ENCODE measurements at places on chromosomes 12 and 14. TPM values are rescaled to one million over a fixed set of nuclear protein-coding genes. Genes with fewer than 3 reads are reported as not detected.

Gene DDX47
- total RNA-seq, result 104 TPM

Gene LYZ
- total RNA-seq, result not detected

Gene TAOK3
- total RNA-seq, result 56.2 TPM

Gene ST8SIA1
- total RNA-seq, result not detected

Gene OTOGL
- 5.3 TPM for total RNA-seq

Gene PRR13
- total RNA-seq, result 71.3 TPM

Gene SERPINA9
- total RNA-seq, result not detected

Gene AJUBA
- total RNA-seq, result 52.0 TPM

Gene KRT79
- total RNA-seq, result not detected

Gene LMO3
- 0.27 TPM for total RNA-seq

Gene NGB
- total RNA-seq, result not detected

Gene IL22
- total RNA-seq, result not detected

Gene TDRD9
- 1.1 TPM for total RNA-seq

Gene MAP1LC3B2
- 0.72 TPM for total RNA-seq

Gene PLEKHG7
- total RNA-seq, result not detected

Gene C12orf75
- 81.3 TPM for total RNA-seq

Gene AICDA
- not detected for total RNA-seq

Gene CCDC85C
- 12.4 TPM for total RNA-seq

Gene GPRC5D
- total RNA-seq, result not detected

Gene KRT6C
- not detected for total RNA-seq

Gene FOXG1
- 0.07 TPM for total RNA-seq

Gene RPS6KL1
- total RNA-seq, result 12.5 TPM

Gene VASH1
- total RNA-seq, result 52.8 TPM

Gene KRT83
- total RNA-seq, result not detected

Gene PMCH
- 0.36 TPM for total RNA-seq

Gene C1QL4
- total RNA-seq, result 0.13 TPM

Gene RNF34
- 61.1 TPM for total RNA-seq

Gene NANOG
- total RNA-seq, result not detected

Gene CLEC9A
- total RNA-seq, result not detected

All from thoracic aorta endothelial cell (primary cell).